ENCODE measurements at places on chromosomes 12 and 14. TPM values are rescaled to one million over a fixed set of nuclear protein-coding genes. Genes with fewer than 3 reads are reported as not detected.

SMCO2 gene
- 0.18 TPM for total RNA-seq

CCDC177 gene
- total RNA-seq = not detected

FLRT2 gene
- total RNA-seq = 256 TPM

PRIM1 gene
- 15.3 TPM for total RNA-seq

HOXC10 gene
- 23.5 TPM for total RNA-seq

PRB2 gene
- total RNA-seq = not detected

DBX2 gene
- total RNA-seq = 0.12 TPM

AQP2 gene
- total RNA-seq = 339 TPM

ZC2HC1C gene
- 4.5 TPM for total RNA-seq

RASSF9 gene
- total RNA-seq = 10.4 TPM

AHSA1 gene
- total RNA-seq = 81.7 TPM

KRT85 gene
- total RNA-seq = not detected

HOXC6 gene
- 17.0 TPM for total RNA-seq

PTGR2 gene
- 14.8 TPM for total RNA-seq

RNASE3 gene
- 3.3 TPM for total RNA-seq

CLEC7A gene
- total RNA-seq = 4.7 TPM

RBP5 gene
- 17.7 TPM for total RNA-seq

TAS2R30 gene
- 15.6 TPM for total RNA-seq

ACSM4 gene
- total RNA-seq = not detected

KRT8 gene
- 177 TPM for total RNA-seq

TRPV4 gene
- total RNA-seq = 13.9 TPM

KRT74 gene
- total RNA-seq = not detected

CBLN3 gene
- 2.6 TPM for total RNA-seq

TGM1 gene
- total RNA-seq = 0.29 TPM

DIO2 gene
- 4.4 TPM for total RNA-seq

LETMD1 gene
- 67.9 TPM for total RNA-seq

UNC79 gene
- 1.1 TPM for total RNA-seq

CD27 gene
- total RNA-seq = 0.12 TPM

TAS2R42 gene
- not detected for total RNA-seq

SCN8A gene
- 3.7 TPM for total RNA-seq

MYH6 gene
- 0.64 TPM for total RNA-seq

NKX2-1 gene
- total RNA-seq = not detected

SUPT16H gene
- 74.0 TPM for total RNA-seq

KRT4 gene
- total RNA-seq = 0.29 TPM

PRR4 gene
- 7.2 TPM for total RNA-seq

GYS2 gene
- total RNA-seq = not detected

CEBPE gene
- 1.1 TPM for total RNA-seq

SLC6A15 gene
- 0.58 TPM for total RNA-seq

OLR1 gene
- 3.0 TPM for total RNA-seq

RACGAP1 gene
- total RNA-seq = 29.2 TPM

HEBP1 gene
- total RNA-seq = 30.1 TPM

GDF11 gene
- 11.4 TPM for total RNA-seq

GPR135 gene
- 5.7 TPM for total RNA-seq

PMEL gene
- 3.2 TPM for total RNA-seq

OTOGL gene
- 0.82 TPM for total RNA-seq

KRT78 gene
- not detected for total RNA-seq

ZDHHC22 gene
- total RNA-seq = 0.18 TPM

ABCC9 gene
- 49.5 TPM for total RNA-seq

LRP1-AS gene
- total RNA-seq = not detected

ARHGDIB gene
- 40.1 TPM for total RNA-seq

PTPRO gene
- total RNA-seq = 85.1 TPM
